ENCODE measurements at places on chromosomes 7 and 10.

DNA sequence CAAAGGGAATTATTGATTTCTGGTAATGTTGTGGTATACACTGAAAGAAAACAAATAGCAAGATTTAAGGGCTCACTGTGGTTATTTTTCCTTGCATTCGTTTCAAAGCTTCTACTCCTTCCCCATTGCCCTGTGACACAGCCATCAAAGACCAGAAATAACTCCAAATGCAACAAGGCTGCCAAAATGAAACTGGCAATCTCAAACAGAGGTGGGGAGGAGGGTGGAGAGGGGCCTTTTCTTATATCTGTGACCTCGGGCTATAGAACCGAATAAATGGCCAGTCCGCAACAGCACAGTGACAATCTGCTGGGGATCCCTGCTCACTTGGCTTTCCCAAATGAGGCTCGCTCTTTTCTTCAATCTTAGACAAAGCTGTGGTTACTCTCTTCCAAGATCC, 17.4 kb upstream of the SPOCK2 start:
- DNase-seq, result no peak

- DNase-seq, result no peak
These were observed 313.9 kb downstream of the PHTF2 start for GRCh38 chr7:78112488-78112887.

- DNase-seq, result peak; percentile 90
These were observed at the start of gene GPR158 for GRCh38 chr10:25174461-25175230. Gene GPR158, plus strand, starts transcription at chr10:25175001. Its CDS starts 420 bp downstream, at chr10:25175421.

DNA sequence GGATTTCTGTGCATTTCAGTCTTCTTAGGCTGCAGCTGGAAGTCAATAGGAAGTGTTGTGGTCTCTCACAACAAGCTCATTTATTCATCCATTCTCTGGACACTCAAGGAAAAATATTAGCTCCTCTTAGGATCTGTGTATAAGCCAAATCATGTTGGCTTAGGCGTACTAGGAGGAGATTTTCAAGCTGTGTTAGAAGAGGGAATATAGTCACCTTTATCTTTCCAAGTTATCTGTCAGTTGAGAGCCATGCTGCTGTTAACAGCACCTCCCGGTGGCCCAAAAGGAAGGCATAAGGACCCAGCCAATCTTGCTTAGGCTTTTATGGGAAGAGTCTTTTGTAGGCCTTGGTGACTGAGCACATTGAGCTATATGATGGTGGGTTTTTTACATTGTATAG, 220.0 kb downstream of the LRMDA start:
- DNase-seq, result no peak

DNA sequence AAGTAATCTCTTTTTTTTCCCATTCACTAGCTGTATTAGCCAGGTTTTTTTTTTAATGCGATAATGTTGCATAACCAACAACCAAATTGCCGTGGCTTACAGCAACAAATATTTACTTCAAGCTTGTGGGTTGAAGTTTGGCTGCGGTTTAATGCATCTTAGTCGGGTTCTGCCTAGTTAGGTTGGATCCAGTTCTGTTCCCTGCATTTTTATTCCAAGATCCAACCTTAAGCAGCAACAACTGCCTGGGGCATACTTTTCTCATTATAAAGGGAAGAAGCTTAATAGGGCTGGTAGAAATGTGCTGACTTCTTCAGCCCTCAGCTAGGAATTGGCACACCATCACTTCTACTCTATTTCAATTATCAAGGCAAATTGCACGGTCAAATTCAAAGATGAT, 1115.5 kb upstream of the AUTS2 start:
- DNase-seq, result no peak

- no peak for DNase-seq
These were observed 339.0 kb upstream of the ZMIZ1 start for GRCh38 chr10:78729800-78730199.

DNA sequence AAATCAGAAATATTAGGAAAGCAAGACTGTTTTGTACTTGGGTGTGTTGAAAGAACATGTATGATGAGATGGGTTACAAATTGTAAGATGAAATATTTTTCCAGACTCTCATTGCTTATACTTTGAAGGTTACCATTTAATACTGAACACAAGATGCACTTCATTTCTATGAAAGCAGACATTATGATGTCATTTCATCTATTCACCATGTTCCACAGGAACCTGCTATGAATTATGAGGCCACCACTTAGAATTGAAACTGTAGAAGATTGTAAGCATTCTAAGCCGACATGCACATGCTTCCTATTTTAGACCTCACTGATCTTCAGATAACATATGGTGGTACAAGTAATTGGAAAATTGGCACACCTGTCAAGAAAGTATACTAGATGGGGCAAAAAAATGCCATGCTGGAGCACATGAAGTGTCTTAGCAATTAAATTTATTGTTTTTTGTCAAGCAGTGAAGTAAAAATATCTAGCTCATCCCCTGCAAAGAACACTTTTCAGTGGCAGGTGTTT, 195.0 kb downstream of the PHF14 start:
- no peak for DNase-seq

GRCh38 chr7:149291036-149291780, 29.2 kb downstream of the ZNF783 start:
- DNase-seq, result no peak

DNA sequence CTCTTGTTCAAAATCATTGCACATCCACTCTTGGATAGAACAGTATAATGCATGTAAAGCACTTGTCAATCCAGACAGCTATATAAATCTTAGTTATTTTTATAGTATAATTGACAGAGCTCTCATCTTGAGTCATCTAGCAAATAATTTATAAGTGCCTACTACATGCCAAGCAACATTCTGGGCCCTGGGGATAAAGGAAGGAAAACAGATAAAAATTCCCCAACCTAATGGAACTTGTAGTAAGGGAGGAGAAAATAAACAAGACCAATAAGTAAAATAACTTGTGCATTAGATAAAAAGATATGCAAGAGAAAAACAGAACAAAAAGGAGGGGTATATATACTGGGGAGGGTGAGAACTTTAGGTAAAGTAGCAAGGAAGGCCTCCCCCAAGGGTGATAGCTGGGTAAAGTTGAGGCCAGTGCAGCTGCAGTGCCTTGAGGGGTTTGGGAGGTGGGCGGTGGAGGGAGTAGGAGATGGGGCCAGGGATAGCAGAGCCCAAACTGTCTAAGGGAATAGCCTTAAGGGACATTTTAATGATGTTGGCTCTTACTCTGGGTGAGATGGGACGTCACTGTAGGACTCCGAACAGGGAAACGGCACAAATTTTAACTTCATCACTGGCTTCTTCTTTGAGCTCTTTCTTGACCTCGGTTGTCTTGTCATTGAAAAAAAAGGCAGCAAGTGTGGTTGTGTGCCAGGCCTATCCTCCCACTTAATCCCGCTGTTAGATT, 79.3 kb upstream of the SEC61G start:
- DNase-seq, result no peak

- DNase-seq, result peak; percentile 5
These were observed 85.1 kb downstream of the WASHC2A start for GRCh38 chr10:50152792-50153272.

DNA sequence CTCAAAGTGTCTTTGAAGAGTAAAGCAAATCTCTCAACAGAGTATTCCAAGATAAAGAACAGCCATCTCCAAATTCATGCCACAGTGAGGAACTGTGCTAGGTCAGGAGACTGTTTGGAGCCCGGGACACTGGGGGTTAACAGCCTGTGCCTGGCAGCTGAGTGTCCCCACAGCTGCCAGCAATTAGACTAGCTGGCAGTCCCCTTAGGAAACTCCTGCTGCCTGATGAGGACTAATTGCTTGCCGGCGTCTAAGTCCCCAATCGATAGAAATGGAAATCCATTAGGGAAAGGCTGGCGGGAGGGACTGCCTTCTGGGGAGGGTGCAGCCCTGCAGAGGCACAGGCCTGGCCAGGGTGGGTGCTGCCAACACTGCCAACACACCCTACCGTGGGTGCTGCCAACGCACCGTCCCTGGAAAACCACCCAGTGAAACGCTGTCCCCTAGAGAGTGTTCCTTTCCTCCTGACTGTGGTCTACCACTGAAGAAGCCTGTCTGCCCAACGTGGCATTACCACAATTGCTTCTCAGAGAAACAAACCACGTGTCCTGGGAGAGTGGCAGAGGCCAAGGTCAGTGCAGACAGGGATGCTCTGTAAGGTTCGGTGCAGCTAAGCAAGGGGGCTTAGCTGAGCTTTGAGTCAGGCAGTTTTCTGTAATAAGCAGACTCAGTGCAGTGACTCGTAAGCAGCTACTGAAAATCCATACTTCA, 60.8 kb downstream of the XRCC2 start:
- DNase-seq, result no peak

DNA sequence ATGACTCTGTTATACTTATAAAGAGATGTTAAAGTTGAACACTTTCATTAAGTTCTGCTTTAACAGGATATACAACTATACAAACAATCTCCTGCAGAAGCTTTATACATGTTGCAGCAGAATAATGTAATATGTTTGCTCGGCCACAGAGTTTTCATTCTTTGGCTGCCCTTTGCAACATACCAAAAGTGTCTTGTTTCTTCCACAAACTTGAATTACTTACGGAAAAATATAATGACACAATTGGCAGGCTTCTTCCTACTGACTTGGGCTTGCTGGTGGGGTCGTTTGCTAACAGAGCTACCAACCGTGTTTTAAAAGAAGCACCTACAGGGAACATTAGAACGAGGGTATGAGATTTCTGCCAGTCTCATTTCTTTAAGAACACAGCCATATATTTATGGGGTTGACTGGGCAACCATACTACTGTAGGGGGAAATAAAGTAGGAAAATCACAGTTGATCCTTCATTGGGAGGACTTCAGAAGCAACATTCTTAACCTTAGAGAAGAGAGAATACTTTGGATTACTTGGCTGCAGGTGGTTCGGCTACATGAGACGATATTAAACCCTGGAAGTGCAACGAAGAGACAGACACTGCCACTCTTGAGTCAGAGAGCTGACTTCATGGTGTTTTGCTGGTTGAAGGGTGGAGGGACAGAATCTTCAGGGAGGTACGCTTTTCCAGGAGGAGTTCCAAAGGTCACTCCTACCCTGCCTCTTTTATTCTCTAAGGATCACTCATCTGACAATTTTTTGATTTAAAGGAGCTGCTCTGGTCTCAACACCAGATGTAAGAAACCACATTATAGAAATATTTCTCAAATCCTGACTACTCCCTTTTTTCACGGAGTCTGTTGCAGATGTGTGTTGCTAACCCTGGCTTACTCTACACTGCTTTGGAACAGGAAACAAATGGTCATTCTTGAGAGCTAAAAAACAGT, 123.9 kb downstream of the SEMA3C start:
- DNase-seq, result no peak

DNA sequence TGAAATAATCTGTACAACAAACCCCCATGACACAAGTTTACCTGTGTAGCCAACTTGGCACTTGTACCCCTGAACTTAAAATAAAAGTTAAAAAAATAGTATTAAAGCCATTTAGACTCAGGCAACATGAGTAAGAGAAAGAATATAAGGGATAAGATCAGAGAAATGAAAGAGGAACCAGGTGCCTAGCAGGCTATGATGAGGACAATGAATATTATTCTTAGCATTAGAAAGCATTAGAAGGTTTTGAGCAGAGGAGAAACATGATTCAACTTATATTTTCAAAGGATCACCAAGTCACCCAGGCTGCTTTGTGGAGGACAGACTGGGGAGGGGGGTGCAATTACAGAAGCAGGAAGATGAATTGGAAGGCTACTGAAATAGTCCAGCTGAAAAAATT, 48.1 kb upstream of the TES start:
- DNase-seq, result no peak

DNA sequence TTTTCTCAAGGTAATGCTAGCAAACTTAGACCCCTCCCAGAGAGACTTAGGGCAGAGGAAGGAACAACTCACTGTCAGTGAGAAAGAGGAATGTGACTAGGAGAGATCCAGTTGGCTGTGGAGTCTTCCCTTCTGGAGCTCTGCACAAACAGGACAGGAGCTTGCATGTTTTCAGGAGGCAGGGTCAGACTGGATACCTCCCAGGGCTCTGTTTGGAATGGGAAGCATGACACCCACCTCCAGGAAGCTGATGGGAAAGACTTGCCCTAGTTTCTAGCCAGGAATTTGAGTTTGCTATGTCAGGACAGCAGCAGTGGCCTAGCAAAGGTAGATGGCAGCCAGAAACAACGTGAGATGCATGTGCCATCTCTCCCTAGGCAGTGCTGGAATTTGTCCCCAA, 40.6 kb downstream of the GHRHR start:
- DNase-seq, result no peak

Data from endothelial cell (in vitro differentiated cells).